Right ventricle myocardium superior (tissue), 1 donor: ENCODE measurements at places on chromosomes 16 and 17. TPM values are rescaled to one million over a fixed set of nuclear protein-coding genes. Genes with fewer than 3 reads are reported as not detected.

The ADAD2 gene
- total RNA-seq, result 0.65 TPM

The HS3ST6 gene
- total RNA-seq, result not detected

The HBA2 gene
- 64.7 TPM for total RNA-seq

The TBC1D3I gene
- 0.30 TPM for total RNA-seq

The CLDN7 gene
- 0.94 TPM for total RNA-seq

DNA sequence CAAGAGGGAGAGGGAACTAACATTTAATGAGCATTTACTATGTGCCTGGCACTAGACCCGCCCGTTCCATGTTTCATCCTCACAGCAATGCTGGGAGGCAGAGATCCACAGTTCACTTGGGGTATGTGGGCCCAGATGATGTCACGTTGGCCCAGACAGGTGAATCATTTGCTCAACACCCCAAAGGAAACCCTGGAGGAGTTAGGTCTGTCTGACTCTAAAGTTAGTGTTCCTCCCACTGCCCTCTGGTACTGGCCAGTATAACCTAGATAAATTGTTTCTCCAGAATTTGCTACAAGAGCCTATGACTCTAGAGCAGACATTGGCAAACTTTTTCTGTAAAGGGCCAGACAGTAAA is 164.6 kb downstream of the VPS53 start:
- no peak for DNase-seq

- no peak for DNase-seq
These were observed 284.9 kb downstream of the SOX9 start for GRCh38 chr17:72405662-72406230.

- DNase-seq, result no peak
These were observed 404.6 kb downstream of the SLC39A11 start for GRCh38 chr17:72687886-72688285.

GRCh38 chr16:90020838-90021382 is 1.7 kb upstream of the DBNDD1 start:
- DNase-seq, result no peak

DNA sequence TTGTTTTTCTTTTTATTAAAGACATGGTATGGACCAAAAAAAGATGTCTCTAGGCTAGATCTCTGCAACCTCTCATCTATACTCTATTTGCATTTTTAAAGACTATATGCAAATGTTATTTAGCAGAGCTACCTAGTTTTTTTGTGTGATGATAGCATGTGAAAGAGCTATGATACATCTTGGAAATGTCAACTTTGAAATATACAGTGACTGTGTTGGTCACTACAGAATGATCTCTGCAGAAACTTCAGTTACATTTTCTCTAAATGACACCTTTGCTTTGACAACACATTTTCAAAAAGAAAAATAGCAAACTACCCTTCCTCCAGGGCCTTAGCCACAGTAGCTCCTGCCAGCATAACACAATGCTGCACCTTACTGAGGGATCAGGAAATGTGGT is 86.6 kb downstream of the PRKCB start:
- no peak for DNase-seq

GRCh38 chr17:77096570-77097214 is 44.1 kb upstream of the SEC14L1 start:
- DNase-seq, result no peak

DNA sequence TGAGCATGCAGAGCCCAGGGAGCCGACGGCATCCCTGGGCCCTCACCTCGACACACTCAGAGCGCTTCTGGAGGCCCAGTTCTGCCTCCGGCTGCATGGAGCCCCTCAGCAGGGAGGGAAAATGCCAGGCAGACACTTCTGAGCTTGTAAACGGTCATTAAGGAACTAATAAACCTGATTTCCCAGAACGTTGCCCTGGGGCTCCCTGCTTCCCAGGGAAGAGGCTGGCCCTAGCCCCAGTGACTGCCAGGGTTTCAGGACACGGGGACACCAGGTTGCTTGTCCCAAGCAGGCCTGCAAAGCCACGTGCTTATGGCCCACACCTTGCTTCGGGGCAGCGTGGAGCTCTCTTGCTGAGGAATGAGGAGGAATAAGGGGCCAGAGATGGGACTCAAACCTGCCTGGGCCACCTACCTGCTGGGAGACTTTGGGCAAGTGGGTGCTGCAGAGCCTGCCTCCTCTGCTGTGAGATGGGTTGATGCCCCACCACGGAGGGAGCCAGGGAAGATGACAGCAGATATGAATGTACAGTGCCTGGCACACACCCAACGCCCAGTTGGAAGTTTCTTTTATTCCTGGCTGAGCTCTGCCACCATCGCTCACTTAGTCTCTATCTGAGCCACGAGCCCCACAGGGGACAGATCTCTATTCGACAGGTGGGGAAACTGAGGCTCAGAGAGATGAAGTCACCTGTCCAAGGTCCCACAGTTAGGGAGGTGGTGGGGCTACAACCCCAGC is 5.4 kb downstream of the RHBDF2 start:
- no peak for DNase-seq

DNA sequence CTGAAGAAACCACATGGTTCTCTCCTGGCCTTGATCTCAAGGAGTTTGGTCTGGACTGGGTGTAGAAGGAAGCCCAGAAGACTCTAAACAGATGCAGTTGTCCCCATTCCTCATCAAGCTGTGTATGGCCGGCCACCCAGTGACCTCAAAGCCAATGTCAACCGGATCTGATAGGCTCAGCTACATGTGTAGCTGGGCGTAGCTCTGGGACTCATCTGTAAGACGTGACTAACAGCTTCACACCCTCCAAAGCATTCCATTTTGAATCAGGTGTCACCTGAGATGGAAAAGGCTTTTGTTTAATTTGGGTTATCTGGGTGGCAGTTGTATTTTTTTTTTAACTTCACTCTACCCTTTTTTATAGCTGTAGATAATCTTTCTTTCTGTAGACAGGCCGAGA is 130.4 kb downstream of the ABCC12 start:
- no peak for DNase-seq
